ENCODE measurements at places on chromosomes 13 and 19.
A peak's percentile ranks its signal among the peaks of the same experiment; 100 is the strongest.

DNA sequence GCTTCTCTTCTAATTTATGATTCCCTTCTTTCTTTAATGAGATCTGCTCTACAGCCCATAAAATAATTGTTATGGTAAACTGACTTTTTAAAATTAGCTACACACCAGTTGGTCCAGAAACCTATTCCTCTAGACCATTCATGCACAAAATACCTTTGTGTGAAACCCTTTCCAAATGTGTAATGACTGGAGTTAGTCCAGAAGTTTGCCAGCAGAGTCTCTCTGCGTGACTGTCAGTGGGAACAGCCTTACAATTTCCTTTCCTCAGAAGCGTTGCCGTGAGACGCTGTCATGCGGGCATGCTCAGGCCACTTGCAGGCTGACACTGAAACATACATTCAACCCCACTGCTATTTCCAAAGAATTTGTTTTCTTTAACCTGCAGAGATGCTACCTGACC is 965.2 kb downstream of the PCDH9 start:
- DNase-seq: peak; percentile 7

GRCh38 chr19:16030964-16031871 is 45.1 kb upstream of the TPM4 start:
- no peak for DNase-seq

DNA sequence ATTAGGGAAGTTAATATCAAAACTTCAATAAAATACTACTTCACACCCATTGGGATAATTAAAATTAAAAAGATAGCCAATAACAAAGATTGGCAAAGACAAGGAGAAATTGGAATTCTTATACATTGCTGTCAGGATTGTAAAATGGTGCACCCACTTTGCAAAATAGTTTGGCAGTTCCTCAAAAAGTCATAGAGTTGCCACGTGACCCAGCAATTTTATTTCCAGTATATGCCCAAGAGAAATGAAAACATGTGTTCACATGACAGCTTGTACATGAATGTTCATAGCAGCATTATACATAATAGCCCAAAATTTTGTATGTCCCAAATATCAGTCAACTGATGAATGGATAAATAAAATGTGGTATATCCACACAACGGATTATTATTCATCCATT is 3.3 kb downstream of the MBD3L1 start:
- DNase-seq: no peak

GRCh38 chr19:38213911-38214625 is 10.0 kb downstream of the DPF1 start:
- DNase-seq: peak; percentile 72

DNA sequence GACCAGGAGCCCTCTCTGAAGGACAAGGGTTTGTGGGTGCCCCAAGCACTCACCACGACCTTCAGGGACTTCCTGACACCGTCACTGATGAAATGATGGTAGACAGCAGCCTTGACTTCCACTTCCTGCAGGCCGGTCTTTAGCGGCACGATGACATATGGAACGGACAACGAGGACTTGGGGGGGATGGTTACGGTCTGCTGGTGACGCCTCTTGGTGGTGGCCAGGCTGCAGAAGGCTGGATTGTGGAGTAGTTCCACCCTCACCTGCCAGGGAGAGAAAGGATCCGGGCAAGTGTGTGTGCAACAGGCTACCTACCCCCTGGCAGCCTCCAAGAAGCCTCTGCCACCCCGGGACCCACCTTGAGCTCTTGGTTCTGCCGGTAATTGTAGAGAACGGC is 23.2 kb downstream of the C3 start:
- DNase-seq: no peak

DNA sequence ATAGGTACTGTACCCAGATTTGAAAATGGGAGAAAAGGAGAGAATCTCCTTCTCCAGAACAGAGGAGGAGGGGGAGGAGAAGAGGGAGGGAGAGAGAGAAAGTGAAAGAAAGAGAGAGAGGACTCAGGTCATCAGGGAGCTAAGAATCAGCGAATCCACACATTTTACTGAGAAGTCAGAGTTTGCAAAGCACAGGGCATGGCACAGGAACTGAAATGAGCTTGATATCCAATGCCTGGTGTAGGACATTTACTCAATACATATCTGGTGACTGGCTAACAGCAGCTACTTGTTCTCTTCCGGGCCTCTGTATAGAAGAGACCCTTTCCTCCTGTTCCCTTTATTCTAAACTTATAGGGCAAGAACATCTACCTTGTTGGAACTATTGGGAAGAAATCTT is 375.1 kb downstream of the KLF5 start:
- no peak for DNase-seq

DNA sequence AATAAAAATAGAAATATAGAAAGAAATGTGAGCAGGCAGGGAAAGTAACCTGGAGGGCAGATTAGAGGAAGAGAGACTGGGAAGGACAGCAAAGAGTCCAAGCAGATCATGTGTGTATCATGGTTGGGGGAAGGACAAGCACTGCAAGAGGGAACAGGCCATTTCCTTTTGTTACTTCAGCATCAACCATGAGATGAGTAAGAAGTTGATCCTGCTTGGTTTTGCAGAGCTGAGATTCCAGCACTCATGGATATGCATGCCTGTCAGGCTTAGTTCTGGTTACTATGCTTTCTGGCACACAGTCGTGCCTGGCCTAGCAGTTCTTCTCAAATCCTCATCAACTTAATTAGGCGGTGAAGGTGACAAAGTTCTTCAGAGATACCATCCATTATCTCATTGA is 18.1 kb downstream of the NALCN start:
- DNase-seq: no peak

- DNase-seq: no peak
Measured at GRCh38 chr19:56136362-56136761, 4.7 kb upstream of the ZNF444 start.

DNA sequence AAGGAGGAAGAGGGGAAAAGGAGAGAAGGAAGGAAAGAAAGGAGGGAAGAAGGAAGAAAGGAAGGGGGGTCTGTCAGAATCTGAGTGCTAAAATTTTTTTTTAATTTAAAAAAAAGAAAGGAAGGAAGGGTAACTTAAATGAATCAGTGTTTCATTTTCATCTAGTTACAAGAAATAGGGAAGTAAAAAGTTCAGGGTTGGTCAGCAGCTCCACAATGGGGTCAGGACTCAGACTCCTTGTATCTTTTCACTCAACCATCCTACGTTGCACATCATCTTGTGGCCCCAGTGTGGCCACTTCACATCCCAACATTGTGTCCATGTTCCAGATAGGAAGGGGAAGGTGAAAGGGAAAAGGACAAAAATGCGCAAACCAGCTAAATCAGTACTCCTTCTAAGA is 14.3 kb upstream of the FNDC3A start:
- no peak for DNase-seq

- no peak for DNase-seq
Measured at GRCh38 chr19:2475018-2475701, 767 bp upstream of the GADD45B start.

GRCh38 chr19:15173746-15174404 is 26.9 kb downstream of the NOTCH3 start:
- DNase-seq: no peak

GRCh38 chr13:96824140-96824539 is 170.1 kb downstream of the OXGR1 start:
- no peak for DNase-seq

DNA sequence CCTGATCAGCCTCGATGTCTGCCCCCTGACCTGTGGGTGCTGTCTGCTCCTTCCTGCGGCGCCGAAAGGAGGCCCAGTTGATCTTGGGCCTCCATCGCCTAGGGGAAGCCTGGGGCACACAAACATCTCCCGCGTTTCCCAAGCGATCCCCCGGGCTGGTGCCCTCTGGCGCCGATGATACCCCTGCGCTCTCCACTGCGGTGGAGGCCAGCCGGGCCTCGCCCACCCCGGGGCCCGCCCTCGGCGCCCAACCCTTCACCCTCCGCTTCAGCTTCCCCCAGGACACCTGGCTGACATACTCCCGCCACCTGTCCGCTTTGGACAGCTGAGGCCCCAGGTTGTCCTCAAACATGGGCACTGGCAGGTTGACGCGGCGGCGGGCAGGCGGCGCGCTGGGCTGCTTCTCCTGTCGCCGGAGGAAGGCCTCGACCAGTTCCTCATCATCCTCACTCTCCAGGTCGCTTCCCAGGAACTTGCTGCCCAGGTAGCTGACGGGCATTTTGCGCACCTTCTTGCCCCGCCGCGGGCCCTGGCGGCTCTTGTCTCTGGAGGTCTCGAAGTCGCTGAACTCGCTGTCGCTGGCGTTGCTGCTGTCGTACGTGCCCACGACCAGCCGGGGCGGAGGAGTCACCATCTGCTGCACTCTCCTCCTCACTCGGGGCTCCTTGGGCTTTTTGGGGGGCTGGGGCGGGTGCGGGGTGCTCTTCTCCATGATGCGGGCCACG is 1.3 kb downstream of the CCDC8 start:
- no peak for DNase-seq

GRCh38 chr19:54114340-54115108 is 933 bp downstream of the TFPT start:
- peak; percentile 18 for DNase-seq

- no peak for DNase-seq
Measured at GRCh38 chr13:42544246-42544926, 29.6 kb upstream of the TNFSF11 start.

GRCh38 chr19:6033744-6034264 is 55.9 kb upstream of the RANBP3 start:
- DNase-seq: no peak

DNA sequence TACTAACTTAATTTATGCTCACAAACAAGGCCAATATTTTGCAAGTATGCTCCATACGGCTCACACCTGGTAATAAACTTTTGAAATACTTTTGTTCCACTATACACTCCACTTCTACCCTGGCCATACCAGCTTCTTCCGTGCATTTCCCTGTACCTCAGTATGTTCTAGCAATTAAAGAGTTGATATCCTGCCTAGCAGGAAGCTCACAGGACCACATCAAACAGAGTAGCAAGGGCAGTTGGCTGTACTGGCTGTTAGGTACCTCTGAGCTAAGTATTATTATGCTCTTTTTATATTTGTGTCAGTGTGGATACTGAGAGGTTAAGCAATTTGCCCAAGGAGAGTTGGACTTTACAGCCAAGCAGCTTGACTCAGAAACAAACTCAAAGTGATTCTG is 257.7 kb downstream of the SLITRK6 start:
- DNase-seq: no peak

- DNase-seq: no peak
Measured at GRCh38 chr13:80873589-80873988, 532.7 kb upstream of the SPRY2 start.

- DNase-seq: no peak
Measured at GRCh38 chr13:35857769-35858168, 273.4 kb downstream of the DCLK1 start.

- DNase-seq: no peak
Measured at GRCh38 chr13:109971456-109972090, 185.2 kb upstream of the IRS2 start.

GRCh38 chr19:44726465-44726864 is 22.0 kb upstream of the BCL3 start:
- no peak for DNase-seq

- DNase-seq: no peak
Measured at GRCh38 chr19:49491030-49491803, 3.8 kb downstream of the RPL13A start.

DNA sequence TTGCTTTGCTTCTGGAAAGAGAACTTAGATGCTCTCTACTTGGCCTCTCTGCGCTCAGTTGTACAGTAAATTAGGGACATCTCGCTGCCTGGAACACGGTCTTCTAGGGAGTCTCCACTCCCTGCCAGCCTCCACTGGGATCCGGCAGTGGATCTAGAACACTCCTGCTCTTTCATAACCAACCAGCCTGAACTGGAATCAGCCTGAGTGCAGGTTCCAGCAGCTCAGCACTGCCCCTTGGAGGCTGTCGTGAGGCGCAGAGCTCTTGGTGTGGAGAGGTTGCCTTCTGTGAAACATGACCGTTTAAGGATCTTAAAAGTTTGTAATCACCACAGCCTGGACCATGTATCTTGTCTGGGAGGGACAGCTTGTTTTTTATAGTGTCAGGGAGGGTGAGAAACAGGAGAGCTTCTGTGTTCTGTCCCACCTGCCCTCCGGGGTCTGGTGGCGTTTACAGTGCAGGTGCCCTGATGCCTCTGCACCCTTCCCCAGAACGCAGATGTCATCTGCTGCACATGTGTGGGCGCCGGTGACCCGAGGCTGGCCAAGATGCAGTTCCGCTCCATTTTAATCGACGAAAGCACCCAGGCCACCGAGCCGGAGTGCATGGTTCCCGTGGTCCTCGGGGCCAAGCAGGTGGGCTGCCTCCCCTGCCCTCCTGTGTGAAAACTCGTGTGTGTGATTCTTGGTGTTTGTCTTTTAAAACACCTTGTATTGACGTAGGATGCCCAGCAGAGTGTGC is 24.8 kb downstream of the UPF1 start:
- DNase-seq: no peak

DNA sequence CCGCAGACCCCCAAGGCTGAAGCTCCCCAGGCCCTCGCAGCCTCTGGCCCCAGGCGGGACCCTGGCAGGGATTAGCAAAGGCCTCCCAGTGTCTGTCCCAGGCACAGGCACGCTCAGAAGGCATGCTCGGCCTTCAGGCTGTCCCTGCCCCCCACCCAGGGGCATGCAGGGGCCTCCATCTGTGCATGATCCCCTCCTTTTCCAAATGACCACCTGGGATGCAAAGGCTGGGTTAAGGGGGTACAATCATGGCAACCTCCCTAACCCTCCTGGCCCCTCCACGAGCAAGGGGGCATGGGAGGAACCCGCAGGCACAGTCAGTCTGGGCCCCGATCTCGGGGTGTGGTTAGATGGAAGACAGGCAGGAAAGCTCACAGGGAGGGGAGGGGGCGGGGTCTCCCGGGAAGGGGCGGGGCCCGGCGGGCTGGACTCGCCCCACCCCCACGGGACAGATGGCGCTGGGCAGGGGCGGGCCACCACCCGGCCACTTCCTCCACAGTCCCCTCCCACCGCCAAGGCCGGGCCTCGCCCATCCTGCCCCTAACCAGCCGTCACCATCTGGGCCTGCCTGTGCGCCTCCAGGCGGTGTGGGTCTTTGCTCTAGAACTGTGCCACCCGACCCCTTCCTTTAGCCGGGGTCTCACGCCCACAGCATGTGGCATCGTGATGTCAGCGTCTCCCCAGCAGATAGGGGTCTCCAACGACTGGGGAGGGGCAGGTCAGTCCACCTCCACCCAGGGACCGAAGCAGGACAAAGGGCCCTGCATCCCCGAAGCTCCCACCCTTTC is 7.0 kb upstream of the REXO1 start:
- DNase-seq: peak; percentile 58

GRCh38 chr13:93899981-93900380 is 579.5 kb downstream of the DCT start:
- DNase-seq: no peak

DNA sequence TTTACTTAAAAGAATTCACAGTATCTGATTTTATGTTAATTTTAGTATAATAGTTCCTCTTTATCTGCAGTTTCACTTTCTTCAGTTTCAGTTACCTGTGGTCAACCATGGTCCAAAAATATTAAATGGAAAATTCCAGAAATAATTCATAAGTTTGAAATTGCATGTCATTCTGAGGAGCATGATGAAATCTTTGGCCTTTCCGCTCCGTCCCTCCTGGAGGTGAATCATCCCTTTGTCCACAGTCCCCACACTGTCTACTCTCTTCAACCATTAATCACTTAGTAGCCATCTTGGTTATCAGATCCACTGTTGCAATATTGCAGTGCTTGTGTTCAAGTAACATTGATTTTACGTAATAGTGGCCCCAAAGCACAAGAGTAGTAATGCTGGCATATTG is 26.9 kb downstream of the SLITRK6 start:
- peak; percentile 2 for DNase-seq

- DNase-seq: peak; percentile 76
Measured at GRCh38 chr19:46990991-46991676, 28.5 kb upstream of the NPAS1 start.
